ENCODE measurements at places on chromosomes 2 and 18.

DNA sequence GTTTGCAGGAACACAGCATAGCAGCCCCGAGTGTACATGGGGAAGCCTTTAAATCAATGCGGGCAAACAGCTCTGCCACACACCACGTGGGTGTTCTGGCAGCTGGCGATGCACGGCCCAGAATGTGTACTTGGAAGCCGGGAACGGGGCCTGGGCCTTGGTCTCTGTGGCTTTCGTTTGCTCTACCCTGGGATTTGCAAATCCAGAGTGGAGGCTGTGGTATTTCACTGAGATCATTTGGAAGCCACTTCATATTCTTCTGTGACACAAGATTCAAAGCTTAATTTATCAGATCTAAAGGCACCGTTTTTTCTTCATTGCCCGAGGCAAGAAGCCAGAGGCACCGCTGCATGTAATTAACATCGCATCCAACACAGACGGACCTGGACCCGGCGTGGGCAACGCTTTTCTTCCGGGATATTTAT lies 246.3 kb upstream of the MYT1L start:
- DNase-seq: no peak

- no peak for DNase-seq
Observed at GRCh38 chr18:27311114-27311513, 126.0 kb upstream of the CHST9 start.

DNA sequence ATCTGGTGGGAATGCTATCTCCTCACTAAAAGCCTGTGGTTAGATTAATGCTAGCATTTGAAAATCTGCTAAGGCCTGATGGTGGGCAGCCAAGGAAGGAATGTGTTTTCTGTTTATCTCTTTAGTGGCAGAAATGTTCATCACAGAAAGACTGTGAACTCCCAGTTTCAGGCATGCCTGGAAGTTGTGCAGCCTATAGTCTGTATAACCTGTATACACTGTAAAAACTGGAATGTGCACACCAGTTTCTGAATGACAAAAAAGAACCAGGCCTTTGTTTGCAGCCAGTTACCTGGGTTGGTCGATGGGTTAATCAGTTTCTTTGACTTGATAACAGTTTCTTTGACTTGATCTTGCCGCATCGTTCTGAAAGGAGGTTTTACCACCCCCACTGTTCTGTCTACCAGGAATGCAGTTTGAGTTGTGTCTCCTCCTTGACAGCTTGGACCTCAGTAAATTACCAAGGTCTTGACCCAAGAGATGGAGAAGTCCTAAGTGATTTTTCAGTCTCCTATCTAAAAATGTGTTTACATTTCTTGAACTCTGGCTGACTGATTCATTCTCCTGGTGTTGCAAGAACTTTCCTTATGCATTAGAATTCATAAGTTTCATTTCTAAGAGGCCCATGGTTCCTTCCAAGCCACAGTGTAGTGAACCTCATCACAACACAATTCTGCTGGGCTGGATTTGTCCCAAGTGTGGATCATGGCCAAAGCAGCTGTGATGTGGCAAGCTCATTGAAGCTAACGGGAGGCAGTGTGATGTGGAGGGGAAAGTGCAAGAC lies 62.2 kb downstream of the KIAA2012 start:
- no peak for DNase-seq

GRCh38 chr18:22606563-22607283 lies 189.0 kb upstream of the CTAGE1 start:
- DNase-seq: no peak

DNA sequence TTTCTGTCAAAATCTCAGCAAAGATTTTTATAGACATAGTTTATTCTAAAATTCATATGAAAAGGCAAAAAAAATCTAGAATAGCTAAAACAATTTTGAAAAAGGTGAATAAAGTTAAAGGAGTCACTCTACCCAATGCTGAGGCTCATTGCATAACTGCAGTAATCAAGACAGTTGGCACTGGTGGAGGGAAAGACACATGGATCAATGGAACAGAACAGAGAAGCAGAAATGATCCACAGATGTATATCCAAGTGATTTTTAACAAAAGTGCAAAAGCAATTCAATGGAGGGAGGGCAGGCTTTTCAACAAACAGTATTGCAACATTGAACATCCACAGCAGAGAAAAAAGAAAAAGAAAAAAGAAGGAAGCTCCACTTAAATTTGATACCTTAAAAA lies 162.8 kb downstream of the RBM43 start:
- DNase-seq: no peak

DNA sequence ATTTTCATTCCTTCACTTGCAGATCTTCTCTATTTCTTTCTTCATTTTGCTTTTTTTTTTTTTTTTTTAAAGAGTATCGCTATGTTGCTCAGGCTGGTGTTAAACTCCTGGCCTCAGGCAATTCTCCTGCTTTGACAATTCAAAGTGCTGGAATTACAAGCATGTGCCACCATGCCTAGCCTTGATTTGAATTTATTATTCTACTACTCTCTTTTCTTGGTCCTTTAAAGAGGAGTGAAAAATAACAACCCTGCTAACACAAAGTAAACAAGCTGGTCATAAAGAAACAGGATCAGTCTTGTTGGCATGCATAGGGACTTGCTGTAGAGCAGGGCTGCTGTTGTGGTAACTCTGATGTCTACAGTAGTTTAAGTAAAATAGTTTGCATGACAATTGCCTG lies 1615.3 kb upstream of the ZEB2 start:
- no peak for DNase-seq

DNA sequence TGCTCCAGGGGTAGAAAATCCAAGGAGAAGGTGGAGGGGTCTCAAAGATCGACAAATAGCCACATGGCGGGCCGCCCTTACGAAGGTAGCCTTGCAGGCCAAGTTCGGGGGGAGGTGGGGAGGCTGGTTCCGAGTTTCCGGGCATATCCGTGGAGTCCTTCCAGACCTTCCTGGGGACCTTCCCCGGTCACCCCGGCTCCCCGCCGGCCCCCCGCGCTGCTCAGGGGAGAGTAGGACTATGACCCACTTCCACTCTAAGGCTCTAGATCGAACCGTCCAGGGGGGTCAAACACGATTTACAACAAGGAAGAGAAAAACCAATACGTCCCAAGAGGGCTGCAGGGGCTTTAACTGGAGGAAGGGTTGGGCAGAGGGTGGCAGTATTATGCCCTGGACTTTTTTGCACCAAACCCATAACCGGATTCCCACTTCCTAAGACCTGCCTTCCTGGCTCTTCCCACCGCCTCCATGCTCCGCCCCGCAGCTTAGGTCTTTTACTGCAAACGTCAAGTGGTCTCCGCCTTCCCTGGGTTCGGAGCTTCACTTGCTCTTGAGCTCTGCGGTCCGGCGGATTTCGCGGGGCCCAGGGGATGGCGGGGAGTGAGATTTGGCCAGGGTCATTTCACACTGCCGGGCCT lies 779 bp upstream of the LYPD6 start:
- DNase-seq: peak; percentile 47

GRCh38 chr2:53782676-53783075 lies 4.1 kb downstream of the ASB3 start:
- DNase-seq: no peak

GRCh38 chr18:65659312-65659711 lies 91.5 kb upstream of the CDH7 start:
- no peak for DNase-seq

- peak; percentile 64 for DNase-seq
Observed at GRCh38 chr2:20650393-20650876, 463 bp downstream of the HS1BP3 start.

DNA sequence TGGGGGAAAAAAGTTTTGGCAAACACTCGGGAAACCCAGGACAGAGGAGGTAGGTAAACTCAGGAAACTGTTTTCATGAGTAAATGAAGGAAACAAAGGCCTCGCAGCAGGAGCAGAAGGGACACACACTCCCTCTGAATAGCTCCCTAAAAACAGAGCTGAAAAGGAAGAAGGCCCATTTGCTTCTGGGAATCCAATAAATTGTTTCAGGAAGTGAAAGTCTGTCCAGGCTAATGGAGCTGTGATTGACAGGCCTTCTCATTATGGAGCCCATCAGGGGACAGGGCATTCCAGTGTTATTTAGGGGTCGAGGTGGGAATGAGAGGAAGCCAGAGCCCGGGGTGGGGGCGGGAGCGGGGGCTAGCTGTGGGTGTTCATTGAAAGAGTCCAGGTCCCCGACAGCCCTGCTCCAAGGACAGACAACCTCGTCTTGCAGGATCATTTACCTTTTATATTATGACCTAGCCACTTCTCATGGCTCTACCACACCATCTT lies 81.2 kb downstream of the GBX2 start:
- no peak for DNase-seq

- no peak for DNase-seq
Observed at GRCh38 chr2:200338692-200339091, 32.2 kb downstream of the SPATS2L start.

GRCh38 chr2:75047189-75047991 lies 88.9 kb downstream of the POLE4 start:
- DNase-seq: no peak

DNA sequence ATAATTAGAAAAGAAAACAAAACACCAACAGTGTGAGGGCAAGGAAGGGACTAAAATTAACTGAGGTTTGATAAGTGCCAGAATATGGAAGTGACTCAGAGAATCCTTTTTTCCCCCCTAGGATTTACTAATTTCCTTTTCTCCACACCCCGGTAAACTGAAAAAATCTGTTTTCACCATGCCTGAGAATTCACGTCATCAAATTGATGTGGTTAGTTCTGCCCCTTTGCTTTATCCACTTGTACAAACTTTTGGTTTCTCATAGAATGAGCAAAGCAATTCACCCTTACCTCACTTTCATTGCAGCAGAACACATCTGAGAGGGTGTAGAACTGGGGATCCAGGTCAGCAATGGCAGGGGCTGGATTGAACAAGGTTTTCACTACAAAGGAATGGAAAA lies 57.8 kb downstream of the RBKS start:
- no peak for DNase-seq

DNA sequence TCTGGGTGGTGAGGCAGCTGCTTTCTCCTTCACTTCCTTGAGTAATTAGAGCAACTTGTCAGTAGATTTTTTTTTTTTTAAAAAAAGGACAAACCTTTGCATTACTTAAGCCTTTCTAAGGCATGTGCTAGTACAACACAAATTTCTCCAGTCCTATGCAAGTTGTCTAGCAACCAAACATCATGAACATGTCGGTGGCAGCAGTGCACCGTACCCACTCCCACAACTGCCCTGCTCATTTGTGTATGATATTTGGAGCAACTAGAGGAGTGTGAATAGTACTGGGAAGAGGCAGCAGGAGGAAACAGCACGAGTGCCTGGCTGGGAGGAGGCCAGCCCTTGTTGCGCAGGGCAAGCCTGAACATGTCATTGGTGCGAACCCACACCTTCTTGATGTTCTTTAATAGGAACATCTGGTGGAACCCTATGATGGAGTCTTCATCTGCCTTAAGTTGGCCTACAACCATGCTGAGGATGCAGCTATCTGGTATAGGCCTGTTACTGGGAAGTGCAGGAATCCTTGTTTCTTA lies 238.3 kb downstream of the TDRD15 start:
- DNase-seq: no peak

DNA sequence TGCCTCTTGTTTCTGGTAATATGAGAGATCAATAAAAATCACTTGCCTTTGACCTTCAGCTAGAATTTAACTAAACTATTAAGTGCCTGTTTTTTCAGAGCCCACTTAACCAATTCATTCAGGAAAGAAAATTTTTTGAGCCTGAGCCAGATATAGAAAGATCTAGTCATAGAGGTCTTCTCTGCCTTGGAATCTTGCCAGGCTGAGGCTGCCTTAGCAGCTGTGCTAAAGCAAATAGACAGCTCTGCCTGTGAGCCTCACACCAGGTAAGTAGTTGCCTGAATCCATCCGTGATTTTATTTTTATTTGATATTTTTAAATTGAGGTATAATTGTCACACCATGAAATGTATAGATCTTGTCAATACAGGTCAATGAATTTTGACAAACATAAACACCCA lies 27.4 kb downstream of the EVX2 start:
- no peak for DNase-seq

- no peak for DNase-seq
Observed at GRCh38 chr2:232484628-232485347, 2.8 kb downstream of the ECEL1 start.

GRCh38 chr2:218872645-218873358 lies 7.8 kb upstream of the WNT10A start:
- DNase-seq: no peak

- DNase-seq: no peak
Observed at GRCh38 chr2:7969756-7970515, 711.9 kb upstream of the ID2 start.

- no peak for DNase-seq
Observed at GRCh38 chr2:23626701-23627230, 241.8 kb downstream of the KLHL29 start.

GRCh38 chr2:119315241-119315925 lies 51.3 kb downstream of the C2orf76 start:
- DNase-seq: no peak

DNA sequence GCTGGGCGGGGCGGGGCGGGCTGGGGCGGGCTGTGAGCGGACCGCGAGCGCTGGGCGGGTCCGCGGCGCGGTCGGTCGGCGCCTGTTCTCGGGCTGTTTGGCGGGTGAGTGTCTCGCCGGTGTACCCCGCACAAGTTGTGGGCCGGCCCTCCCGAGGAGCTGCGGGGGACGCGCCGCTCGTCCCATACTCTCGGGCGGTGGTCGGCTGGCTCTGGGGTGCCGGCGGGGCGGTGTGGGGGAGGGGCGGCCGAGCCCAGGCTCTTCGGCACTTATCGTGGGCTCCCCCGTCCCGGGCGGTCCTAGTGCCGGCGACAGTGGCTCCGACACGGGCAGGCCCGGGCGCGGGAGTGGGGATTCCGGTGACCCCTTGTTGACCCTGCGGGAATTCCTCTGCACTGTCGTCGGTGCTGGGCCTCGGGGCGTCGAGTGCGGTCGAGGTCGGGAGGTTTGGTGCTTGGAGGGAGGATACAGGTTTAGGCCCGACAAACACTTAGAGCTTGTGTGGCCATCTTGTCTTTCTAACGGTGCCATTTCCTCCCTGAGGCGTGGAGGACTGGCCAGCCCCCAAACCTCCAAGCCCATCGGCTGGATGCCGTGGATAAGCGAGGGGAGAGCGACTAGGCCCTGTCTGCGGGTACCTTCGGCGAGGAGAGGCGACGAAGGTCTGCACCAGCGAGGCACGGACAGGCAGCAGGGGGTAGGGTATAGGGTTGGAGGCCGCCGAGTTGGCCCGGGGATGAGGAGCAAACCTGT lies at the start of gene SEPTIN2:
TSS of gene SEPTIN2 (plus strand) at position 47 of the 753 bp plus-strand sequence. CDS start 8,308 bp downstream, outside the sequence.
- DNase-seq: peak; percentile 61

DNA sequence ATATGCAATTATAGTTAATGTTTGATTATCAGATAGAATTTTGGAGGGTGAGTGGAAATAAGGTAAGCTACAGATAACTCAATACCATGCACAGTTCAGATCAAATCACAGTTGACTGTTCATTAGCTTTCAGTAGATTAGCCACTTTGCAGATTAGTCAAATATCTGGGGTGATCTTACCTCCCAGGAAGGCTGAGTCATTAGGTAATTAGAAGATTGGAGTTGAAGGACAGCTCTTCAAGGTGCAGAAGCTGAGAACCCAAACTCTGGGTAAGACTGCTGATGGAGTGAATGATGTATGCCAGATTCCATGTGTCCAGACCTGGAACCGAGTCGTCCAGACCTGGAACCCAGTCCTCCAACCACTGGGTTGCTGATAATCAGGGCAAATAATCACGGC lies 262.8 kb upstream of the UBE2E3 start:
- no peak for DNase-seq

GRCh38 chr2:216683846-216684245 lies 11.5 kb downstream of the IGFBP5 start:
- no peak for DNase-seq

Measured in GM13976 (cell line).